NCI-H1930 (cell line): ENCODE measurements at places on chromosomes 16 and 17.

DNA sequence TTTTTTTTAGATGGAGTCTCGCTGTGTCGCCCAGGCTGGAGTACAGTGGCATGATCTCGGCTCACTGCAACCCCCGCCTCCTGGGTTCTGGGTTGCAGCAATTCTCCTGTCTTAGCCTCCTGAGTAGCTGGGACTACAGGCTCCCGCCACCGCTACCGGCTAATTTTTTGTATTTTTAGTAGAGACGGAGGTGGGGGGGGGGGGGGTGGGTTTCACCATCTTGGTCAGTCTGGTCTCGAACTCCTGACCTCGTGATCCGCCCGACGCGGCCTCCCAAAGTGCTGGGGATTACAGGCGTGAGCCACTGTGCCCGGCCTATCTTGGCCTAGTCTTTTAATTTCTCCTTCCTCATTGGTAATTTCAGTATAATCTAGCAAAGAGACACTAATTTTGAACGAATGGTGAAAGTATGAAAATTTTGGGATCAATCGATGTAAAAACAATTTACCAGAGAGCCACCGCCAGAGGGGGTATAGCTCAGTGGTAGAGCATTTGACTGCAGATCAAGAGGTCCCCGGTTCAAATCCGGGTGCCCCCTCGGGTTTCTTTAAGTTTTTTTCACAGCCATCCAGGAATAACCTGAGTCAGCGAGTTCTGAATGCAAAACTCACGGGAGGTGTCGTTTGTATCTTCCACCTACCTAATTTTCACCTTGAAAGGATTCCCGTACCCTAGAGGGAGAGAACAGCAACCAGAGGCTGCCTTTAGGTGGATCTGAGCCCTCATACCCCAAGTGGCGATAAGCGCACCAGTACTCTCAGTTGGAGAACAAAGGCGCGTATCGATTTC is 2.5 kb upstream of the LASP1 start:
- DNase-seq = peak; percentile 62

- DNase-seq = peak; percentile 46
These were observed 5.6 kb downstream of the PNPO start for GRCh38 chr17:47946929-47947397.

GRCh38 chr16:50697881-50698767 is 4.7 kb downstream of the NOD2 start:
- no peak for DNase-seq

DNA sequence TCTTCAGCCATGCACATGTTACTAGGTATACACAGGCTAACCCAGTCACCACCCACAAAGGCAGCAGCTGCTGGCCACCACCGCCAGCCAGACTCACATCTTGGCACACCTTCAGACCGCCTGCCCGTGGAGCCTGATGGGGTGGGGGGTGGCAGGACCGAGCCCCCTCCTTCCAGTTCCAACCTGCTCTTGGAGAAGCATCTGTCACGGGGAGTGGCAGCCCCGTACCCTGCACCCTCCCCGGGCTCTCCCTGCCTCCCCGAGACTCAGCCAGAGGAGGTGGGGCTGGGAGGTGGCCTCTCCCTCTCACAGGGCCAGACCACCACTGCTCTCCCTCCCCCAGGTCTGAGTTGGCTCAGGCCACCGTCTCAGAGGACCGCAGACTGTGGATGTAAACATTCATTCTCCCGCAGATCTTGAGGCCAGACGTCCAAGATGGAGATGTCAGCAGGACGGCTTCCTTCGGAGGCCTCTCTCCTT is 11.3 kb upstream of the RBFOX3 start:
- no peak for DNase-seq

- no peak for DNase-seq
These were observed 114.6 kb downstream of the PITPNC1 start for GRCh38 chr17:67491681-67492024.

DNA sequence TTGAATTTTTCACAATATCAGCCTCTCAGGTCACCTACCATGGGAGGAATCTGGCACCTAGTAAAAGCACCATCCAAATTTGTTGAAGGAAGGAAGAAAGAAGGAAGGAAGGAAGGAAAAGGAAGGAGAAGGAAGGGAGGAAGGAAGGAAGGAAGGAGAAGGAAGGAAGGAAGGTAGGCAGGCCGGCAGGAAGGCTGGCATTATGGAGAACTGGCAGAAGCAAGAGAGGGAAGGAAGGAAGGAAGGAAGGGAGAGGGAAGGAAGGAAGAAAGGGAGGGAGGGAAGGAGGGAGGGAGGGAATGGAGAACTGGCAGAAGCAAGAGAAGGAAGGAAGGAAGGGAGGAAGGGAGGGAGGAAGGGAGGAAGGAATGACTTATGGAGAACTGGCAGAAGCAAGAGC is 24.3 kb downstream of the WSCD1 start:
- DNase-seq = no peak

GRCh38 chr17:43338886-43339516 is 59.8 kb upstream of the ARL4D start:
- peak; percentile 65 for DNase-seq

- DNase-seq = no peak
These were observed 162.8 kb downstream of the IRX3 start for GRCh38 chr16:54123766-54124165.

- DNase-seq = no peak
These were observed 1.4 kb upstream of the HS3ST3B1 start for GRCh38 chr17:14299280-14300141.
